ENCODE measurements at places on chromosomes 12 and 14. TPM values are rescaled to one million over a fixed set of nuclear protein-coding genes. Genes with fewer than 3 reads are reported as not detected.

Gene SLC25A47
- not detected for total RNA-seq

Gene PLBD1
- total RNA-seq: 4.7 TPM

Gene SERPINA10
- total RNA-seq: not detected

Gene PRIMA1
- not detected for total RNA-seq

Gene SIX4
- 15.6 TPM for total RNA-seq

DNA sequence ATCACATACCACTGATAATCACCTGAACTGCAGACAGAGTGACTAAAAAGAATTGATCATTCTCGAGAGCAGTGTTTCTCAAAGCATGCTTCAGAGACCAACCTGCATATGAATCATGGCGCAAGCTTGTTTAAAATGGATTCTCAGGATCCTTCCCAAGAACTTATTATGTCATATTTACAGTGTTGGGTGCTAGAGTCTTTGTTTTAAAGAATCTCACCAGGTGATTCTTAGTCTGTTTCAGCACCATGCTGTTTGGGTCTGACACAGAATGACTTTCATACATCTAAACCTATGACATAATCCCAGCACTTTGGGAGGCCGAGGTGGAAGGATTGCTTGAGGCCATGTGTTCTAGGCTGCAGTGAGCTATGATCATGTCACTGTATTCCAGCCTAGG, 31.3 kb upstream of the SSPN start:
- no peaks in the 10 kb centered on the region for H3K36me3 ChIP-seq
- no peaks in the 10 kb centered on the region for H3K4me1 ChIP-seq
- DNase-seq: no peak
- no peak overlapping the region for H3K27ac ChIP-seq

GRCh38 chr14:83312511-83312910, 1778.9 kb upstream of the SEL1L start:
- H3K27me3 ChIP-seq: no peaks in the 10 kb centered on the region
- no peaks in the 10 kb centered on the region for H3K4me1 ChIP-seq
- H3K4me3 ChIP-seq: no peak overlapping the region
- DNase-seq: no peak
- no peak overlapping the region for H3K27ac ChIP-seq

DNA sequence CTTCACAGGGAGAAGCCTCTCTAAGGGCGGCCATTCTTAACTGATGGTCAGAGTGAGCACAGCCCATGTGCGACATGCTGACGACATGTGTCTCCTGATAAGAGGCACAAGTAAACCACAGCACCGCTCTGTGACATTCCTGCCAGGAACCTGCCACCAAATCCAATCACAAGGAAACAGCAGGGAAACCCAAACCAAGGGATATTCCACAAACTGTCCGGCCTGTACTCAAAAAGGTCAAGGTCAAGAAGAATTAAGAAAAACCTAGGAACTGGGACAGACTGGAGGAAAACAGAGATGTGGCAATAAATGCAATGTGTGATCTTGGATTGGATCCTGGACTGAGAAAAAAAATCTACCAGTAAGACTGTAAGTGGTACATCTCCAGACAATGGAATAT, 91.9 kb downstream of the SYNE3 start:
- H3K36me3 ChIP-seq: no peaks in the 10 kb centered on the region
- H3K27me3 ChIP-seq: no peaks in the 10 kb centered on the region
- H3K4me3 ChIP-seq: no peak overlapping the region
